ENCODE measurements at places on chromosomes 2 and 18.

- DNase-seq, result peak; percentile 8
Observed at GRCh38 chr2:84846741-84847142, 34.1 kb downstream of the TRABD2A start.

GRCh38 chr2:58137856-58138255, 91.2 kb downstream of the VRK2 start:
- peak; percentile 41 for DNase-seq

DNA sequence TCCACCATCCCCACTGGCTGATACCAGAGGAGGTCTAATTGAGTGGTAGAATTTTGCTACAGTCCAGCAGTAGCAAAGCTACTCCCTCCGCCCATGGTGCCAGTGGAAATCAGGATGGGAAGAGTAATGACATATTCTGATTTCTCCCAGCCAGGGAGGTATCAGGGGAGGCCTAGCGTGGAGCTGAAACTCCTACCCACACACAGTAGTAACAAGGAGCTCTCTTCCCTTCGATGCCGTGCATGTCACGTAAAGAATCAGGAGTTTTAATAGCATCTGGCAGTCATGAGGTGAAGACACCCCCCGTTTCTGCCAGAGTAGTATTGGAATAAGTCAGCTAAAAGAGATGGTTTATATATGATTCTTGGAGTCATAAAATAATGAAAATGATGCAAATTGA, 786.8 kb upstream of the DDX18 start:
- no peak for DNase-seq

- no peak for DNase-seq
Observed at GRCh38 chr18:11581286-11581685, 28.1 kb upstream of the SLC35G4 start.

DNA sequence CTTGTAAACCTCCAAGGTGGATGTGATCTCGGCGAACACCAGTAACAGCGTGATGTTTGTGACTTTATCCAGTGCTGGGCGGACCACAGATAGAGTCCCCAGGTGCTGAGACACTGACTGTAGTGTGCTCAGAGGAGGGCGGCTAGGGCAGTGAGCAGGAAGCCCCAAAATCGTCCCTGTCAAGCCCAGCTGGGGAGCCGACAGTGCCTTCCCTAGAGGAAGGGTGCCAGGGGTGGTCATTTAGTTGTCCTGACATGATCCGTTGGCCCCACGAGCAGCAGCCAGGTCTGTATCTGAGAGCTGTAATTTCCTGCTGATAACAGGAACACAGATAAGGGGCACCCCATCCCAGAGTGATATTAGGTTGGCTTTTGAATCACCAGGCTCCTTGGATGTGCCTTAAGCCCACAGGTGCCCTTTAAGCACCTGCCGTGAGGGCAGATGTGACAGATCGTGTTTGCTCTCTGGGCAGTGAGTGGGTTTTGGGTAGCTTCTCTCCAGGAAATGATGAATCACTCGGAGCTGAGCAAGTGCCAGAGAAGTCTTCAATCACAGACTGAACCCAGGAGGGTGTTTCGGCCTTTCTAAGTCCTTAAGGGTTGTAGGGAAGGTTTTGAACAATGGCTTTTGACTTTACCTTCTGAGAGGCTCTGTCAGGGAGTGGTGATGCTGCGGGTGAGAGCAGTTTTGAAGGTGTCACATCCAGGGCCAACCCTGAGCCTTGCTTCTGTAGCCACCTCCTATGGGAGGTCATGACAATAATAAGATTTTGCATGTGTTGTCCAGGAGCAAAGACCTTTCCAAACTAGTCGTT, 7.7 kb downstream of the LPIN1 start:
- peak; percentile 68 for DNase-seq

GRCh38 chr2:240155745-240156390, 15.4 kb upstream of the OTOS start:
- DNase-seq, result no peak

Data from foreskin fibroblast (primary cell).